Activated CD4-positive, alpha-beta memory T cell treated with anti-CD3 and anti-CD28 coated beads, Interleukin-2, amount 10 ng/mL, durations not matched to agents 7 days and 5 days (primary cell): ENCODE measurements at places on chromosomes 5 and 9.
A peak's percentile ranks its signal among the peaks of the same experiment; 100 is the strongest.

DNA sequence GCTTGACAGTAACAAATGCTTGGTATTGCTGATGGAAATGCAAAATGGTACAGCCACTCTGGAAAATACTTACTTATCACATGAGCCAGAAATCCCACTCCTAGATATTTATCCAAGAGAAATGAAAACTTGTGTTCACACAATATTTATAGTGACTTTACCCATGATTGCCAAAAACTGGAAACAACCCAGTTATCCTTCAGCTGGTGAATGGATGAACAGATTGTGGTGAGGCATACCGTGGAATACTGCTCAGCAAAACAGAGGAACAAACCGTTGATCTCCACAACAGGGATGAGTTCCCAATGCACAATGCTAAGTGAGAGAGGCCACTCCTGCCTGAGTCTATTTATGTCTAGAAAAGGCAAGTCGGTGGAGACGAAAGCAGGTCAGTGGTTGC, 40.5 kb upstream of the LRRC14B start:
- no peak for DNase-seq
- no peaks in the 10 kb centered on the region for H3K4me1 ChIP-seq
- no peak overlapping the region for H3K27ac ChIP-seq
- no peaks in the 10 kb centered on the region for H3K36me3 ChIP-seq
- H3K27me3 ChIP-seq, result peaks cover 4% of the 10 kb centered on the region
- H3K4me3 ChIP-seq, result no peak overlapping the region

- H3K36me3 ChIP-seq, result no peaks in the 10 kb centered on the region
- DNase-seq, result no peak
- H3K27ac ChIP-seq, result no peak overlapping the region
- H3K27me3 ChIP-seq, result no peaks in the 10 kb centered on the region
Measured at GRCh38 chr9:14066831-14067230, 247.1 kb downstream of the NFIB start.

GRCh38 chr5:115549154-115549553, 4.6 kb upstream of the FEM1C start:
- peaks cover 12% of the 10 kb centered on the region for H3K36me3 ChIP-seq
- no peak overlapping the region for H3K4me3 ChIP-seq

- peaks cover 81% of the 10 kb centered on the region for H3K4me1 ChIP-seq
- H3K36me3 ChIP-seq, result peaks cover 58% of the 10 kb centered on the region
- no peaks in the 10 kb centered on the region for H3K27me3 ChIP-seq
Measured at GRCh38 chr9:120926397-120926928, at the start of gene TRAF1. Gene TRAF1, minus strand, starts transcription at chr9:120926796. Its CDS starts 721 bp downstream, at chr9:120926075.

DNA sequence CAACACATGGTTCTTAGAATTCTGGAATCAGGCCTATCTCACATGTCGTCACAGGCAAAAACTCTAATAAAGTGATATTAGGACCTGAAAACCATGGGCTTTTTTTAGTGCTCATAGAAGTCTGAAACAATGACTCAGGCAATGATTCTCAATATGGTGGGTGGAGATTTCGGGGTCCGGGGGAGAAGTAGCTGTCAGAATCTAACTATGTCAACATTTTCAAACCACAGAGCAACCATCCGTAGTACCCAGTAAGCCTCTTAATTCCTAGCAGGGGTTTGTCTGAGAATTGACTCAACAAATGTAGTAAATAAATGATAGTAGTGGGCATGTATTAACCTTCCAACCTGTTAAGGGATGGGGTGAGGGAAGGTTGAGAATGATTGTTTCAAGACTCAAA, 2.6 kb downstream of the AMACR start:
- no peak overlapping the region for H3K27ac ChIP-seq
- H3K27me3 ChIP-seq, result peaks cover 2% of the 10 kb centered on the region
- H3K36me3 ChIP-seq, result peaks cover 15% of the 10 kb centered on the region
- no peak overlapping the region for H3K4me3 ChIP-seq
- DNase-seq, result no peak

DNA sequence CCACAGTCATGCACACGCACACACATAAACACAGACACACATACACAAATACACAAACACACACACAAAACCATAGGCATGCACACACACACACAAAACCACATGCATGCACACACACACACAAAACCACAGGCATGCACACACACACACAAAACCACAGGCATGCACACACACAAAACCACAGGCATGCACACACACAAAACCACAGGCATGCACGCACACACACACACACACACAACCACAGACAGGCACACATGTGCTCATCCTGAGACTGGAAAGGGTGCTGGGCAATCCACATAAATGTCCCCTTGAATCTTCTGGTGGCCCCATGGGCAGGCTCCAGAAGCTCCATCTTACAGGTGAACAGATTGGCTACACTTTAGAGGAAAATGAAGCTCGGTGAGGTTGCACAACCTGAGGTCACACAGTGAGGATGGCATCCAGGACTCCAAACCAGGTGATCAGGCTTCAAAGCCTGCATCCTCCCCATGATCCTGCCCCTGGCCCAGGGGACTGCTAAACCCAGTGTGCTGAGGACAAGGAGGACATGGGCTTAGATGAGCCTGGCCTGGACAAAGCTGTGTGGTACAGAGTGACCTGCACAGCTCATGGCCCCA, 144.8 kb downstream of the GADD45G start:
- H3K36me3 ChIP-seq, result peaks cover 17% of the 10 kb centered on the region
- H3K4me3 ChIP-seq, result peak overlapping the region; percentile 5
- peaks cover 38% of the 10 kb centered on the region for H3K4me1 ChIP-seq
- H3K27ac ChIP-seq, result peak overlapping the region; percentile 48

DNA sequence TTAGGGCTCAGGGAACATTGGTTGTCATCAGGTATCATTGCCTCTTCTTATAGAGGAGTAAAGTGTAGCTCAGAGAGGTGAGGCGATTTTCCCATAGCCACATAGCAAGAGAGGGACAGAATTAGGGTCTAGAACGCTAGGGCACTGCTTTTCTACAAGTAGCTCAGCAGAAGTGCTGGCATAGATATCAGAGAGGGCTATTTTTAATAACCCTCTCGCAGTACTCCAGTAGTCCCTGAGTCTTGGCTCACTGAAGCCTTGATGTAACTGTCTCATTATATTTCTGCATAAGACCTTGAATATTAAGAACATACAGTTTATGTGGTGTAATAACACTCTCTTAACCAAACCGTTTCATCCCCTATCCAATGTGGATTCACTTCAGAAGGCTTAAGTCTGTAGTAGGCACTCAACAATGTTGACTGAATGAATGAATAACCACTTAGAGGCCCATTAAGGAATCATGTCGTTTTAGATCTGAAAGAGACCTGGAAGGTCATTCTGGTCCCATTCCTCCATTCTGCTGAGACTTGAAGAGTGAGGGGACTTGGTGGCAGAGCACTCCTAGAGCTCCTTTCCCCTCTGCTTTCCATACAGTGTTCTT, 4.7 kb upstream of the FRMPD1 start:
- H3K27me3 ChIP-seq, result peaks cover 58% of the 10 kb centered on the region
- H3K36me3 ChIP-seq, result no peaks in the 10 kb centered on the region
- H3K4me3 ChIP-seq, result no peak overlapping the region
- no peak overlapping the region for H3K27ac ChIP-seq
- no peak for DNase-seq
- H3K4me1 ChIP-seq, result peaks cover 6% of the 10 kb centered on the region

DNA sequence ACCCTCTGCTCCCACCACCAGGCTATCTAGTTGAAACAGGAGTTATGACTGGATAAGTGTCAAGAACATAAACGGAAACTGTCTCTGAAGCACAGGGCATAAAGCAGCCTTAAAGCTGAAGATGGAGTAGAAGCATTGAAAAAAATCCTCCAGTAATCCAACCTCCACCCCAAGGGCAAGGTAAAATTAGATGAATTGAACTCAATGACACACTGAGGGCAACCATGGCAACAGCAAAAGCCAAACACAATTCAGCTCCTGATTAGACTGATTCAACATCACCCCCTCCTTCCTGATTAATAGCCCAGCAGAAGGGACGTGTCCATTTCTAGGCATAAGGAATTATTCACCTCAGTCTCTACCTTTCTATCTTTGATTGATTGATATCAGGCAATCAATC, 183.2 kb upstream of the MAP3K1 start:
- H3K36me3 ChIP-seq, result peaks cover 11% of the 10 kb centered on the region
- no peak for DNase-seq
- no peaks in the 10 kb centered on the region for H3K4me1 ChIP-seq
- peaks cover 2% of the 10 kb centered on the region for H3K27me3 ChIP-seq

DNA sequence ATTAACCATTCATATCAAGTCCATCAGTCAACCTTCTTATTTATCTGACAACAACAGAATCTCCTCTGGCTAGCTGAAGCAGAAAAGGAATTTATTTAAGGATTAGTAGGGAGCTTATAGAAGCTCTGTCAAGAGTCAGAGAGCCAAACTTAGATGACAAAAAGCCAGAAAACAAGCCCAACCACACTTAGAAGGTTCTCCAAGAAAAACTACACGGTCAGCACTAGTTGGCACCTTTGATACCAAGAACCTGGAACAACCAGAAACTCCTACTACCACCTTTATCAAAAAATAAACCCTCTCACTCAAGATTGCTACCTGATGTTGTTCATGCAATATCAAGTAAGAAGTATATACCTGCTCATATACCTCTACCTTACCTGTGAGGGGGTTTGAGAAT, 36.9 kb downstream of the RANBP6 start:
- DNase-seq, result no peak
- H3K36me3 ChIP-seq, result peaks cover 31% of the 10 kb centered on the region
- H3K4me1 ChIP-seq, result peaks cover 11% of the 10 kb centered on the region
- no peaks in the 10 kb centered on the region for H3K27me3 ChIP-seq

GRCh38 chr9:4009006-4009511, 290.8 kb downstream of the GLIS3 start:
- no peak overlapping the region for H3K27ac ChIP-seq
- no peaks in the 10 kb centered on the region for H3K27me3 ChIP-seq
- H3K4me1 ChIP-seq, result no peaks in the 10 kb centered on the region
- no peak overlapping the region for H3K4me3 ChIP-seq
- DNase-seq, result no peak
- no peaks in the 10 kb centered on the region for H3K36me3 ChIP-seq

- peaks cover 2% of the 10 kb centered on the region for H3K4me1 ChIP-seq
- DNase-seq, result no peak
- H3K27me3 ChIP-seq, result peaks cover 22% of the 10 kb centered on the region
Measured at GRCh38 chr5:175867587-175868347, 3.6 kb upstream of the CPLX2 start.

DNA sequence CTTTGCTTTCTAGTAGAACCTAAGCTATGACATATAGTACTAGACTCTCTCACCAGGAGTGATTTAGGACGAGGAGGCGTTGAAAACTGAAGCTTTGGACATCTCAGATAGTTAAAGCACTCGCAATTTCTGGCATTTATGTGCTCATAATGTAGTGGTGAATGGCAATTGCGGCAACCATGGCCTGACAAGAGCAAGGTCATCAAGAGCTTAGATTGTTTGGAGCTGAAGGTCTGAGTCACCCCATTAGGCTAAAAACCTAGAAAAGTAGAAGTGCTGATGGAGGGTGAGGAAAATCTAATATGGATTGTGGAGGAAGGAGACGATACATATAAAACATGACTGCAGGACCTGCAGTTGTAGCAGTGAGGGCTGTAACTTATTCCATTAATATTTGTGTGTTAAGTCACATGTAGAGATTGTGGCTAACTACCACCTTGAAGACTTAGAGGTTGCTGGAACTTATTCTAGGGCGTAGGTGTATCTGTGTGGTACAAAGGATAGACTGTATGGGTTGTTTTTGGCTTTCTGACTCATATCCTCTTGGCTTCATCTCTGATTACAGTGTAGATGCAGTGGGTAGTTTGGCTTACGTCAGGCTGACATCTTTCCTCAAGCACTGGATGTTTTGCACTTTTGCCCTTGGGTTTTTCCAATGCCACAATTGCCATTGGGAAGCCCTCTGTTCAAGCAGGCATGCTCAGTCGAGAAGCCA, 138.9 kb upstream of the CDKN2B start:
- H3K4me3 ChIP-seq, result no peak overlapping the region
- peaks cover 42% of the 10 kb centered on the region for H3K27me3 ChIP-seq
- DNase-seq, result peak; percentile 25
- H3K36me3 ChIP-seq, result no peaks in the 10 kb centered on the region
- H3K4me1 ChIP-seq, result peaks cover 24% of the 10 kb centered on the region
- no peak overlapping the region for H3K27ac ChIP-seq

DNA sequence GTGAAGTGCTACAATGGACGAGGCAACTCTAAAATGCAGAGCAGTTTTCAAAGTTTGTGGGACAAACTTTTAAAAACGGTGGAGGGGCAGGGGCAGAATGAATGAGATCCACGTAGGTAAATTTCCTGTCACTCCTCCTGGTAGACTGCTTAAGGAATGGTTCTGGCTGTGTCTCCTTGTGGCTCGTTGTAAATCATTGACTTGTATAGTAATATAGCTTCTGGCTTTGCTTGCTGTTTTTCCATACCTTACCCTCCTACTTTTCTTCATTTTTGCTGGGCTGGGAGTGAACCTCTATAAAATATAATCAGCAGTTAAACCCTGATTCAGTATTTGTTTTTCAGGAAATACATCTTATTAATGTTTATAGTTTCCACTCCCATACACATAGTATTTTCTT, 235.7 kb downstream of the TUSC1 start:
- no peaks in the 10 kb centered on the region for H3K36me3 ChIP-seq
- no peaks in the 10 kb centered on the region for H3K27me3 ChIP-seq
- DNase-seq, result no peak
- no peaks in the 10 kb centered on the region for H3K4me1 ChIP-seq
